ENCODE measurements at places on chromosomes 4 and X. TPM values are rescaled to one million over a fixed set of nuclear protein-coding genes. Genes with fewer than 3 reads are reported as not detected.

DNA sequence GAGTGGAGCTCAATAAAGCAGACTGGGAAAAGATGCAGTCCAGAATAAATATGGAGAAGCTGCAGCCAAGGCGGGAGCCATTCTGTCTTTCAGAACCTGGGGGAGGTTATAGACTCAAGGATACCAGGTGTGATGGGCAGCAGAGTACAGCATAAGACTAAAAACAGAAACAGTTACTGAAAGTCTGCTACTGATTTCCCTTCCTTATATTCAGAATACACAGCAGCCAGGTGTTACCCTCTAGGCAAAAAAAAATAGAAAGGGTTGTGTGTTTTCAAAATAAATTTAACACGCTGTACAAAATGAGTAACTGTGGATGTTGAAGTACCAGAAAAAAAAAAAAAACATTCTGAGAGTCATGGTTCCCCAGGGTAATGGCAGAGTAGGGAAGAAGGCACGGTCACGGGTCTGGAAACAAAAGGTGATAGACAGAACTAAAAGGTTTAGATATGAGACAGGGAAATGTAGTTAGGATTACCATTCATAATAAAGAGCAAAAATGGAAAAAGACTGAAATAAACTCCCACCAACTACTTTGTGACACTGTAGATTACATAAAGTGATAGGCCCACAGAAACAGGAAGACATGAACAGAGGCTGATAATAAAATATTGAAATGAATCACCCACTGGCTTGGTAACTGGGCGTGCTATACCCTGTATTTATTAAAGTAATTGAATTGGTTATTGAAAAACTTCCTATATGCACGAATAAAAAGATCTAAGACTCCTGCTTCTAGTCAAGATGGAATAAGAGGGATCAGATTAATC, 10.8 kb upstream of the HHIP start:
- H3K4me3 ChIP-seq, result no peak overlapping the region
- no peak for DNase-seq

Gene SERPINA7
- not detected for total RNA-seq

GRCh38 chr4:1318488-1319213, 28.4 kb upstream of the UVSSA start:
- peaks cover 26% of the 10 kb centered on the region for H3K4me1 ChIP-seq
- peak overlapping the region; percentile 86 for H3K27ac ChIP-seq
- peak; percentile 84 for DNase-seq
- H3K27me3 ChIP-seq, result no peaks in the 10 kb centered on the region
- H3K36me3 ChIP-seq, result peaks cover 33% of the 10 kb centered on the region

DNA sequence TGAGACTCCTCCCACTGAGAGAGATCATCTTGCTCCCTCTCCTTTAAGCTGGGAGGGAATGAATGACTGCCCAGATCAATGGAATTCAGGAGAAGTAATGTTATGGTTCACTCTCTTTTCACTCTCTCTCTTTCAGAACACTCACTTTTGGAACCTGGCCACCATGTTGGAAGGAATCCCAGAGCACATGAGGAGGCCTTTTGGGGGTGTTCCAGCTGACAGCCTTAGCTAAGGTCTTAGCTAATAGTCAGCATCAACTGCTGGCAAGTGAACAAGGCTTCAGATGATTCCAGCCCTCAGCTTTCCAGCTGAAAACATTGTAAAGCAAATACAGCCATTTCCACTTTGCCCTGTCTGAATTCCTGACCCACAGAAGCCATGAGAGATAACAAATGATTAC, 124.0 kb upstream of the CLNK start:
- H3K4me3 ChIP-seq, result no peak overlapping the region
- H3K4me1 ChIP-seq, result no peaks in the 10 kb centered on the region
- no peaks in the 10 kb centered on the region for H3K36me3 ChIP-seq
- DNase-seq, result no peak
- no peaks in the 10 kb centered on the region for H3K27me3 ChIP-seq
